Testis (tissue), 5 donors: ENCODE measurements at places on chromosomes 3 and 15.

- DNase-seq, result no peak
Observed at GRCh38 chr3:97927704-97928103, 44.5 kb downstream of the RIOX2 start.

DNA sequence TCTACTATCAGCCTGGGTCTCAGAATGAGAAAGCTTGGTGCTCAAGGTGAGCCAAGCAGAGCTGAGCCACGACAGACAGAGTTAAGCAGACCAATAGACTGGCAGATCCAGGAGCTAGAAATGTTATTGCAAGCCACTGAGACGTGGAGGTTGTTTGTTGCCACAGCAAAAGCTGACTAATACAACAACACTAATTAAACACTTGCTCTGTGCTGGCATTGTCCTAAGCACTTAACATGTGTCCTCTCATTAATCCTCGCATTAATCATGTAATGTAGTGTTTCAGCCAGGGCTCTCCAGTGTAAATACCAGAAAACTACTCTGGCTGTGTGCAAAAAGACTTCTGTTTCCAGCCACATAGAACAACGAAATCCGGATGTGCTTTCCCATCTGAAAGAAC is 11.6 kb upstream of the SPSB4 start:
- no peak for DNase-seq

DNA sequence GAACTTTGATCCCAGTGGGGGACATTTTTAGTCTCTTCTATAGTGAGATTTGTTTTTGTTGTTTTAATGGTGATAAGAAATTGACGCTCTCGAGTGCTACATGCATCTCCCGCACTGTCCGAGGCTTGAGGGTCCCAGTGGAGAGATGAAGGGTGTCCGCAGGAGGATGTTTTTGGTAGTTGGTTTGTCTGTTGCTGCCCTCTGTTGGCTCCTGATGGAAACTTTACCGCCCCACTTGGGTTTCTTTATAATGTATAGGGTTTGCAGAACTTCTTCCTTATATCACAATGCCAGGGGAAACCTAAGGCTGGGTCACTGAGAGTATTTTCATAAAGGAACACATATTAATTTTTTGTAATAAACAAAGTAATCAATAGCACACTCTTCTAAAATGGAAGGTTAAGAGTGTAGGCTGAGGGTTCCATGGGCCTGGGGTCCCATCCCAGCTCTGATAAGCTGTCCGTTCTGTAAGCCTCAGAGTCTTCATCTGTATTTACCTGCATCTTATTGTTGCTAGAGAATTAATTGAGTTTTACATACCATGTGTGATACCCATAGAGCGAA is 185.3 kb upstream of the FEZF2 start:
- DNase-seq, result peak; percentile 16

GRCh38 chr15:98775498-98776230 is 127.3 kb downstream of the IGF1R start:
- no peak for DNase-seq

DNA sequence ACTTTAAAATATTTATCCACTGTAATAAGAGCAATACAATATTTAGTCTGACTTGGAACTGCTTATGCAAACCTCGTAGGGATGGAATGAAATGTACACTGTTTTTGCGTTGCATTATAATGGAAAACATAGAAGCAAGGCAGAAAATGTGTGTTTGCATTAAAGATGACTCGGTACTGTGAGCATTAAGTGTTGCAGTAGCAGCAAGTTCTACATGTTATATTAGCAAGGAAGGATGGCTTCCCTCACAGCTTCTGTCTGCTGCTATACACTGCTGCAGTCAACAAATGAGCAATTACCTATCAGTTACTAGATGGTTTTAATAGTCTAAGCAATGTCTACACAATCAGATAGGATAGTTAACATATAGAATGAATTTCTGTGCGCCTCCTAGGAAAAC is 75.4 kb downstream of the CDIN1 start:
- no peak for DNase-seq

- peak; percentile 40 for DNase-seq
Observed at GRCh38 chr15:72785432-72785831, 1.9 kb upstream of the ADPGK start.

DNA sequence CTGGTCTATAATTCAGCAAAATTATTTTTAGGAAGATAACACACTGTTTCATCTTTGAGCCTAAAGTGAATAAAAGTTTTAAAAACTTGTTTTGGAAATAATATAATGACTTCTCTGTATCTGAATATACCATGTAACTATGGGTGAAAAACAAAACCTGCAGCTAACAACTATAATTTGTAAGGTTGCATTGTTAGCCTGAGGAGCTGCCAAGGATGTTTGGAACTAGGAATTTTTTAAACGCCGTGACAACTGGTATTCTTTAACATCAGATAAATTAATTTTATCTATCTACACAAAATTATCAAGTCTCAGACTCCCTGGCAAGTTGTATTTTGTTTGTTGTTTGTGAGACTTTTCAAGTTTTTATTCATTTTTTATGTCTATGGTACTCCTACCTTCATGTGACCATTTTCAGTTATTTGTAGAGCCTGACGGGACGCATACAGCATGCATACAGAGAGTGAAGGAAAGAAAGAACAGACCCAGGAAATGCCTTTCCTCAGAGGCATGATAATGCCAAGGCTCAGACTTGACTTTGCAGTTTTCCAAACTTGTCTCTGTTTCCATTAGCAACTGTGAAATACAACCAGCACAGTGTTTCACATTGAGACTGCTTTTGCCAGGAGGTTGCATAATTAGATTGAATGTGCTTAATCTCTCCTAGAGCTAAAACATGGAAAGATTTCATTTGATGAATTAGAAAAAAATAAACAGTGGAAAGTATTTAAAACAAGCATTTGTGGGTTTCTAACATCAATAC is 60.8 kb upstream of the ARHGEF26 start:
- no peak for DNase-seq

DNA sequence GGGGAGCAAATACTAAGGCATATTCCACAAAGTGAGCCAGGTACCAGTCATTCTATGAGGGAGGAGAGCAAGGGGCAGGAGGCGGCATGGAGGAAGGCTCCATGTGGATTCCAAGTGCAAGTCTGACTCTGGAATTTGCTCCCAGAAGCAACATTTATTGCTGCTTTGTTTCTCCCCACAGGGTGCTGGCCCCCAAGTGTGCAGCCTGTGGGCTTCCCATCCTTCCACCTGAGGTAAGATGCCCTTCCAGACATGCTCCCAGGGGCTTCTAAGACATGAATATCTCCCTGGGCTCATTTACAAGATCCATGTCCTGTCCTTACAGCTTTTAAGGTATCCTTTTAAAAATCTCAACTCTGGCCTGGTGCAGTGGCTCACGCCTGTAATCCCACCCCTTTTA is 15.9 kb upstream of the SACM1L start:
- DNase-seq, result no peak

- no peak for DNase-seq
Observed at GRCh38 chr15:68029959-68030358, 24.2 kb upstream of the PIAS1 start.

DNA sequence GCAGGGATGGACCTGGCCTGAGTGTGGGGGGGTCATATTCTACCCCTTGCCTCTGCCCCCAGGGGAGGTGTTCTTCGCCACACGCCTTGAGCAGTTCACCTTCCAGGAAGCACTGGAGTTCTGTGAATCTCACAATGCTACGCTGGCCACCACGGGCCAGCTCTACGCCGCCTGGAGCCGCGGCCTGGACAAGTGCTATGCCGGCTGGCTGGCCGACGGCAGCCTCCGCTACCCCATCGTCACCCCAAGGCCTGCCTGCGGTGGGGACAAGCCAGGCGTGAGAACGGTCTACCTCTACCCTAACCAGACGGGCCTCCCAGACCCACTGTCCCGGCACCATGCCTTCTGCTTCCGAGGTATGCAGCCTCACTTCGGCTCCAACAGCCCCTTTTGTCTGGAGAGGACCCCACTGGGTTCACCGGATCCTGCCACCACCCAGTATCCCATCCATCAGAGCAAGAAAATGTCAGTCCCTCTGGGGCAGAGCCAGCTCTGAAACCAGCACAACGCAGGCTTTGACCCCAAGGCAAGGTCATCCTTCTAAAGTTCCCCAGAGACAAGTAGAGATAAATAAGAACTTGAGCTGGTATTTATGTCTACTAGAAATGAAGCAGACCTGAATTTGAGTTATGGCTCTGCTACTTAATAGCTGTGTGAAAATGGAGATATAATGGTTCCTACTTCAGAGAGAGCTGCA is 45.8 kb downstream of the HAPLN3 start:
- no peak for DNase-seq

DNA sequence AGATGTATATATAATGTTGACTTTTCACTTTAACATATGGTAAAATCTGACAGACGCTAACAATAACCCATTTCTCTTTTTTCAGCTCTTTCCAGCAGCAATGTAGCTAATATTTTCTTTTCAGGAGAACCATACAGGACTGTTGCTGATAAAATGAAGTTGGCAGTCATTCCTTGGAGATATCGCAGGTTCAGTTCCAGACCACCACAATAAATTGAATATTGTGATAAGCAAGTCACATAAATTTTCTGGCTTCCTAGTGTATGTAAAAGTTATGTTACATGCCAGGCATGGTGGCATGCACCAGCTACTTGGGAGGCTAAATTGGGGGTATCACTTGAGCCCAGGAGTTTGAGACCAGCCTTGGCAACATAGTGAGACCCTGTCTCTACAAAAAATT is 31.9 kb upstream of the TM4SF1 start:
- no peak for DNase-seq

- no peak for DNase-seq
Observed at GRCh38 chr3:135159681-135160247, 364.7 kb downstream of the EPHB1 start.

DNA sequence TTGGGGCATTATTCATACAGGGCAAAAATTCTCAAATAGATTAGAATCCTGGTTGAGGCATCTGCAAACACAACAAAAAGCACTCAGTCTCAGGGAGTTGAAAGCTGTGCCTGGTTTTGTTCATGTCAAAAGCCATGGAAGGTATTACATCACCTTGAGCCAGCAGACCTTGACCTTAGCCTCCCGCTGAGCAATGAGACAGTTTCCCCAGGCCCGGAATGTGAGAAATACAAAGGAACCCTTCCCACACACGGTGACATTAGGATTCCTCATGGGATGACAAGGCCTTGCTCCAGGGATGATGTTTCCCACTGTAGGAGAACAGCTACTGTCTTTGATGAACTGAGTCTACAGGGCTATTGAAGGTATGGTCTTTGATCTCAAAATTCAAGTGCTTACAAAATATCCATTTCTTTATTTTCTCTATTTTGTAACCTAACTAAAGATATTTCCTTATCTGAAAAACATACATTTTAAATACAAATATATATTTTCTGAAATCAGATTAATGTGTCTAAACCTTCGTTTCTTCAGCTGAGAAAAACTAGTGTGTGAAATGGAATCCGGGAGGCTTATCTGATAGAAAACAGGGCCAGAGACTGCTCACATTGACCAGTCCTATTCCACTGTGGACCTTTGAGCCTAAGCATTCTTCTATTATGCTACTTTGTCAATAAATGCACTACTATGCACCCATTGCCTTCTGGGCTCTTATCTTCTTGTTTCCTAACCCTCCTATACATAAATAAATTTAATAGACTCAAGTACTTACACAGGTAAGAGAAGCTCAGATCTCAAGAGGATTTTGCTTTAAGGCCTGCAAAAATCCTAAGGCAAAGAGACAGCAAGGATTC is 298.2 kb downstream of the KBTBD8 start:
- DNase-seq, result no peak

DNA sequence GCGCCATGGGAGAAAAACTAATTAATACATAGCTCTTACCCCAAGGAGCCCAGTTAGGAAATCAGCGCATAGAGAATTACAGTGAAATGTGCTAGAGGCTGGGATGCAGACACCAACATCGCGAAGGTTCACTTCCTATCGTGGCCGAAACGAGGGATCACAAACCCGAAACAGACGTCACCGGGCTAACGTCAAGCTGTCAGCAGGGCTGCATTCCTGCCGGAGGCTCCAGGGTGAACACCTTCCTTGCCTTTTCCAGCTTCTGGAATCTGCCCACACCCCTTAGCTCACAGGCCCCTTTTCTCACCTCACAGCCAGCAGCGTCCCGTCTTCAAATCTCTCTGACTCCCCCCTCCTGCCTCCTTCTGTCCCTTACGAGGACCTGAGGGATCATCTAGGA is 13.0 kb downstream of the GP5 start:
- DNase-seq, result no peak

DNA sequence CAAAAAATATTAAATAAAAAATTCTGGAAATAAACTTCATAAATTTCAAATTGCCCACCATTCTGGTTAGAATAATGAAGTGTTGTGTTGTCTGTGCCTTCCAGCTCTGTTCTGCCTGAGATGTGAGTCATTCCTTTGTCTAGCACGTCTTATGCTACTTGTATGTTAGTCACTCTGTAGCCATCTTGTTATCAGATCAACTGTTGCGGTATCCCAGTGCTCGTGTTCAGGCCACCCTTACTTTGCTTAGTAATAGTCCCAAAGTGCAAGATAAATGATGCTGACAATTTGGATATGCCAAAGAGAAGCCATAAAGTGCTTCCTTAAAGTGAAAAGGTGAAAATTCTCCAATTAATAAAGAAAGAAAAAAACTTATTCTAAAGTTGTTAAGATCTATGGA is 527.5 kb downstream of the NAALADL2 start:
- peak; percentile 42 for DNase-seq

DNA sequence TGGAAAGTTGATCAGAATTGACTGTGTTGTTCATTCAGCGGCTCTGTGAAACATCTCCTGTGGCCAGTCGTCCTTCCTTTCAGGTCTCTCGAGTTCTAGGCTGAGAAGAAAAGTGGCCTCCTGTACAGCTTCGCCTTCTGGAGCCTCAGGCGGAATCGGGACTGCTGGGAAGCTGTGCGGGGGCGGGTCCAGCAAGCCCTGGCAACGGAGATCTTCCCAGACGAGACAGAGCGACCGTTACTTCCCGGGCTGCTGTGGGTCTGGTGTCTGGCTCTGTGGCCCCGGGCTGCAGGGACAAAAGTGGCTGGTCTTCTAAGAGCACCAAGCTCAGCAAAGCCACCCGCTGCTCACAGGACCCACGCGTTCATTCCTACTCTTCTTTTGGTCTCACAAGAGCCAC is 88.6 kb upstream of the CACNA2D3 start:
- DNase-seq, result peak; percentile 56

- no peak for DNase-seq
Observed at GRCh38 chr3:16912400-16913263, 27.9 kb downstream of the PLCL2 start.

DNA sequence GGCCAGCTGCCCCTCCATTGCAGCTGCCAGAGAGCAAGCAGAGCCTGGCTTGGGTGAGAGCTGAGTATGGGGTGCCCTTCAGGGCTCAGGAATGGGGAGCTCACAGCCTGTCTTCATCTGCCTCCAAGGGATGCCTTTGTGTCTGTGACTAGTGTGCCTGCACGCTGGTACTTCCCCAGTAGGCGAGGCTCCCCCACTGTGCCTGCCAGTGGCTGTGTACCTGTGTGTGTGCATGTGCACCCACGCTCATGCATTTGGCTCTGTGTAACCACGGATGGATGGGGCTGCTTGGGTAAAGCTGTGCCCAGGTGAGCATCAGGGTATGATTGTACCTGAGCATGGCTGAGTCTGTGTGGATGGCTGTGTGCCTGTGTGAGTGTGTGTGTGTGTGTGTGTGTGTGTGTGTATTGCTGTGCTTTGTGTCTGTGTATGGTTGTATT is 2.3 kb upstream of the GRM2 start:
- no peak for DNase-seq

GRCh38 chr15:45155739-45156138 is 25.9 kb downstream of the DUOX1 start:
- no peak for DNase-seq
